ENCODE measurements at places on chromosomes 13 and 19.

DNA sequence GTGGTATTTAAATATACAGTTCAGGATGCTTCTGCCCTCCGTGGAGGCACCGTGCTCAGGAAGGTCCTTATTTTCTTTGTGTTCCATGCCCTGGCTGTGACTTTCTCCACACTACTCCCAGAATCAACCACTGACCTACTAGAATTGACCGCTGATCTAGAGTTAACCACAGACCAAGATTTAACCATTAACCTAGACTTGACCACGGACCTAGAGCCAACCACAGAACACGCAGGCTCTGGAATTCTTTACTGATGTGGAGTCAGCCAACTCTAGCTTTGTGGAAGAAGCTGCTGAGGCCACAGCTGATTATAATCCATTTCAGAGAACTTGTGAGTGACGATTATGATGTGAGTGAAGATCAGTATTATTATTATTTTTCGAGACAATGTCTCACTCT is 18.0 kb downstream of the GTF2F2 start:
- no peak for DNase-seq

DNA sequence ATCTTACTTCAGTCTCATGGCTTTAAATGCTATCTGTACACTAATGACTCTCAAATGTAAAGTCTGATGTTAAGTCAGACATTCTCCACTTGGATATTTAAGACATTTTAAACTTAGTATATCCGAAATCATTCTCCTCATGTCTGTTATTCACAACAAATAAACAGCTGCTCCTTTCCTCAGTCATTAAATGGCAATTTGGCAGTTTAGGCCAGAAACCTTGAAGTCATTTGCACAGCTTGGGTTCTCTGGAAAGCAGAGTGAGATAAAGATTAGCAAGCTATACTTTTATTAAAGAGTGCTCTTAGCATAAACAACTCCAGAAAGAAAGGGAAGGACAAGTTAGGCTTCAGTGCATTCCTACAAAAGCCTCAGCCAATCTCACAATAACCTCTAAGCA is 53.7 kb downstream of the DNAJC15 start:
- DNase-seq = no peak

GRCh38 chr13:82432949-82433348 is 1449.3 kb downstream of the SLITRK1 start:
- DNase-seq = no peak

DNA sequence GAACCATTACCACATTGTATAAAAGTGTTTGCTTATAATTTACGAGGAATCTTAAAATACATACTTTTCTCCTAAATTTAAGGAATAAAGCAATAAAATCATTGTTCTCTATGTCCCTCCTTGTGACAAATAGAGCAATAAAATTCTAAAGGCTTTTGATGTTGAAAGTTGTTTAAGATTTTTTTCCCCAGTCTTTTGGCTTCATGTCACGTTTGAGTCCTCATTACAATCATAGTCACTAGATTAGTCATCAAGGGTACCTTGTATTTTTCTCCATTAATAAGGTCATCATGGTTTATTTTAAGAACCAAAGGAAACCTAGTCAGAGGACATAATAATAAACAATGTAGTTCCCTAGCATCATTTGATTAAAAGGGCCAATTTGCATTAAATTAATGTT is 3.2 kb downstream of the WBP4 start:
- DNase-seq = no peak

DNA sequence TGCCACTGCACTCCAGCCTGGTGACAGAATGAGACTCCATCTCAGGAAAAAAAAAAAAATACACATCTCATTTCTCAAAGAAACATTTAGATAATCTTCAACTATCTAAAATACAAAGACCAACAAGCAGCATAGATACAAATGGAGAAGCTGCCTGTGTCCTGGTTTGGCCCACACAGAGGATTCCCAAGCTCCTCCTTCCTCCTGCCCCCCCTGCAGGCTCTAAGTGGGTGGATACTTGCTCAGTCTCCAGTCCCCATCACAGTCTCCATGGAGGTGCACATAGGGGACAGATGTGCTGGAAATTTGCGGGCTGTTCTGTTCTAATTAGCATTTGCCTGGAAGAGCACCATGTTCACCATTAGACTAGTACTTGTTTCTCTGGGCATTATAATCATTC is 59.9 kb downstream of the ABCC4 start:
- DNase-seq = no peak

- no peak for DNase-seq
Observed at GRCh38 chr13:104657196-104657595, 1591.0 kb upstream of the SLC10A2 start.

All from CD4-positive, alpha-beta T cell treated with Interleukin-1 beta for 1 hour (primary cell).